Activated T-helper 1 cell treated with anti-CD3 and anti-CD28 coated beads, Interleukin-12 subunit alpha, Interleukin-12 subunit beta, Interleukin-2, Interleukin-4 antibody, amounts not matched to agents 30 ng/mL and 10 ng/mL and 1 ng/mL, durations not matched to agents 14 hours and 24 hours and 36 hours (primary cell): ENCODE measurements at places on chromosomes 16 and 17. TPM values are rescaled to one million over a fixed set of nuclear protein-coding genes. Genes with fewer than 3 reads are reported as not detected.

GRCh38 chr17:5680766-5681165 lies 96.5 kb upstream of the NLRP1 start:
- no peak for DNase-seq

DNA sequence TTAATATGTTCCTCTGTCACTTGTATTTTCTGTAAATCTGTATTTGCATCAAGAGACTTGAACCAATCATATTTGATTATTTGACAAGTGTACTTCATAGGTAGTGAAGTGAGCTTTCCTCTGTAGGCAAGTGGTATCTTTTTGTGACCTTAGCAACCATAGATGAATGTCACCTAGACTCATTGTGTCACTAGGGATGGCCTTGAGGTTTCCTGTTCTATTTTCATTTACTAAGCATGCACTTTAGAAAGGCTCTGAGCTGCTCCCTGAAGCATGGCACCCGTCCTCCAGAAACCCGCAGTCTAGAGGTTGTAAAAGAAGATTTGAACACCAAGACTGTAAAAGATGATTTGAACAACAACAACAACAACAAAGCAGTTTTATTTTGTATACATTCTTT lies 151.7 kb downstream of the PRKCB start:
- DNase-seq = no peak

Gene ABCC11
- total RNA-seq = not detected in 2 replicates

- DNase-seq = no peak
These were observed 89.8 kb upstream of the PIRT start for GRCh38 chr17:10927712-10928111.

Gene TBX6
- 1.6 and 1.8 TPM in 2 replicates for total RNA-seq

GRCh38 chr16:68695575-68695974 lies 41.5 kb upstream of the CDH1 start:
- no peak for DNase-seq

DNA sequence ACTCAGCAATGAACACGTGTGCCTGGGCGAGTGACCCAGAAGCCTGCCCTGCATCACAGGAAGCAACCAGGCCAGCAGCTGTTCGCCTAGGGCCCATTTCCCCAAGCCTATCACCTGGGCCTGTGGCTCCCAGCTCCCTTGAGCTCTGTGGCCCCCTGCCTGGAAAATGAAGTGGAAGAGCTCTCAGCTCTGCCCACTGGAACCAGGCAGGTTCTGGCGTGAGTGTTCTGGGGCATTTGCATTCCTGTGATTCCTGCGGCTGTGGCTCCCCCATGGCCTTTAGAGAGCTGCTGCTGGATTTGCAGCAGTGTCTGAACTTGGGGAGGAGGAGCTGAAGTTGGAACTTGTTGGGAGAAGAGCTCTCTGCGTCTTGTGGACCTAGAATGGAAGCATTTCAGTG lies 22.8 kb downstream of the PGS1 start:
- no peak for DNase-seq

Gene CHD3
- 125 and 133 TPM in 2 replicates for total RNA-seq

DNA sequence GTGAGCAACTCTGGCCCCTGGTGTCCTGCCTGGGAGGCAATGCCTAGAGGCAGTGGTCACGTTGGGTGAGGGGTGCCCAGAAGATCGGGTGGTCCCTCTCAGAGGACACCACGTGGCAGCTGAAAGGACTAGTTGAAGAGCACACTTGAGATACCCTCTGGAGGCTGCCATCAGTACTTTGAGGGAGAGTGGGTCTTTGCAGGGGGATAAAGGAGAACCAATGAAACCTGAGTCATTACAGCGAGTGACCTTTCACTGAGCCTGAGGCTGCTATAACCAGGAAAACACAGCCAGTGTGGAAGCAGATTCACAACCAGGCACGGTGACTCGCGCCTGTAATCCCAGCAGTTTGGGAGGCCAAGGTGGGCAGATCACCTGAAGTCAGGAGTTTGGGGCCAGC lies 18.9 kb downstream of the CA4 start:
- DNase-seq = no peak

DNA sequence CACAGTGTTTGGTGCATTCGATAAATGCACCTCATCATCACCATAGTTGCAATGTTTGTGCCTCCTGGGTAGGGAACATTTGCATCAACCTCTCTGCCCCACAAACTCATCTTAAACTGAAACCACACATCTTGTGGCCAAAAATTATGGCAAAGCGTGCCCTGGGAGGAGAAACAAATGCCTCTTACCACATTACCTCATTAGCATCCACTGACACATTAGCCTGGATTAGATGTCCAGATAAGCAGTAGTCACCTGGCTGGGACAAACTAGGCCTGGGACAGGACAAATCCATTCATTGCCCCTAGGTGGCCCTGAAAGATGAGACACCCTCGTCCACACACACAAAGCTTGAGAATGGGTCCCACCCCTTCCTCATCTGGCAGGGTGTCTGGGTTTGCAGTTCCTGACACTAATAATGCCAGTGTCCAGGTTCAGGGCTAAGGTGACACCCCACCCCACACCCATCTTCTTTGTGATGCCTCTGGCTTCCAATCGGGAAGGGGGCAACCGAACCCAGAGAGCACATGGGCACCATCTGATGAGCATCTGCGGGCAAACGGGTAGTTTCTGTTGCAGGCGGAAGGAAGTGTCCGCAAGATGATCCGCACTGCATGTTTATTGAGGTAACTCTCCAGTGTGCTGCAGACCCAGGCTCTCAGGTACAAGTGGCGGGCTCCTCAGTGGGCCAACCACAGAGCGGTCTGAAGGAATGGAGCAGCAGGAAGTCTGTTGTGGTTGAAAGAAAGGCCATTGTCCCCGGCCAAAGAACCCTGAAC lies 8.6 kb downstream of the XYLT1 start:
- DNase-seq = no peak

GRCh38 chr17:28466521-28467048 lies 6.9 kb upstream of the SLC13A2 start:
- DNase-seq = no peak

GRCh38 chr16:1481906-1482835 lies 6.6 kb downstream of the PTX4 start:
- DNase-seq = no peak

- no peak for DNase-seq
These were observed 72.5 kb downstream of the C16orf95 start for GRCh38 chr16:87244636-87245197.

DNA sequence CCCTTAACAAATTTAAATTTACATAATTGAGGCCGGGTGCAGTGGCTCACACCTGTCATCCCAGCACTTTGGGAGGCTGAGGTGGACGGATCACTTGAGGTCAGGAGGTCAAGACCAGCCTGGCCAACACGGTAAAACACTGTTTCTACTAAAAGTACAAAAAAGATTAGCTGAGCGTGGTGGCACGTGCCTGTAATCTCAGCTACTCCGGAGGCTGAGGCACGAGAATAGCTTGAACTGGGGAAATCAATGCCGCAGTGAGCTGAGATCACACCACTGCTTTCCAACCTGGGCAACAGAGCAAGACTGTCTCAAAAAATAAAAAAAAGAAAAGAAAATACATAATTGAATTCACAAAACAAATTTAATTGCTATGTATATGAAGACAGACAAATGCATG lies 56.3 kb upstream of the KIFC3 start:
- no peak for DNase-seq

Gene PLD6
- 18.5 and 20.5 TPM in 2 replicates for total RNA-seq

GRCh38 chr17:41413982-41414381 lies 10.4 kb downstream of the KRT37 start:
- no peak for DNase-seq

Gene BEAN1
- not detected in 2 replicates for total RNA-seq

Gene KIAA0513
- 12.6 and 12.9 TPM in 2 replicates for total RNA-seq

- DNase-seq = no peak
These were observed 897 bp downstream of the TP53I13 start for GRCh38 chr17:29569245-29569950.

DNA sequence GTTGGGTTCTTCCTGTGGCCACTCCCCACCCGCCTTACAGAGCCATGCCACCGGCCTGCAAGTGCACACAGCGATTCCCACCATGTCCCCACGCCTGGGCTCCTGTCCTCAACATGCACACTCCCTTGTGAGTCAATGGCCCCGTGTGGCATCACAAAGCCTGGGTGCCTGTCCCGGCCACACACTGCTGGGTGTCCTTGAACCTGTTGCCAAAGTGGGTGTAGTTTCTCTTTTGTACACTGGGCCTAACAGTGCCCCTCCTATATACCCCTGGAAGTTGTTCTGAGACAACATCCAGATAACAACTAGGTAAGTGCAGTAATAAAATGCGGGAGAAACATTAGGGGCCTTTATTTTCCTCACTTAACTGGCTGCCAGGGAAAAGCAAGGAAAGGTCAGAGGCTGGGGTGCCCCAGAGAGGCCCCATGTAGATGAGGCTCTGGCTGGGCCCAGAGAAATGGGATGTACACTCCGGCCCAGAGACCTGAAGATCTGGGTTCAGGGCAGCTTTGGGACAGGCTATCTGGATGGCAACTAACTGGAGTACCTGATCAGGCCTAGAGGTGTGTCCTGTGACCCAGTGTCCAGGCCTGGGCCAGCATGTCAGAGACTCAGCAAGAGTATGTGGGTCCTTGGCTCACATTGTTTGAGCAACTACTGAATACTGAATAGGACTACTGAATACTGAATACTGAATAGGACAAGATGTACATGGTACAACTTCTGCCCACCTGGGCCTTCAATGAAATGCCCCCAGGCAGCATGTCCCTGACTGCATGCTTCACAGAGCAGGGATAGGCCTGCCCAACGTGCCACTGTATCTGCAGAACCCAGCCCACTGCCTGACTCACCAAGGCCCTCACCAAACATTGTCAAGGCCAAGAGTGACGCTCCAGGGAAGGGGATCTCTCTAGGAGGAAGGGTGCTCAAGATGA lies 8.3 kb downstream of the ABCC3 start:
- DNase-seq = no peak

GRCh38 chr16:47848421-47849109 lies 307.2 kb downstream of the ABCC12 start:
- no peak for DNase-seq

Gene GJC1
- 4.7 and 5.7 TPM in 2 replicates for total RNA-seq

Gene HOXB4
- 3.8 and 4.2 TPM in 2 replicates for total RNA-seq

Gene SLC6A4
- total RNA-seq = not detected in 2 replicates

Gene TTC19
- 38.0 and 40.3 TPM in 2 replicates for total RNA-seq

- no peak for DNase-seq
These were observed 4.3 kb upstream of the AKAP1 start for GRCh38 chr17:57080718-57081117.

DNA sequence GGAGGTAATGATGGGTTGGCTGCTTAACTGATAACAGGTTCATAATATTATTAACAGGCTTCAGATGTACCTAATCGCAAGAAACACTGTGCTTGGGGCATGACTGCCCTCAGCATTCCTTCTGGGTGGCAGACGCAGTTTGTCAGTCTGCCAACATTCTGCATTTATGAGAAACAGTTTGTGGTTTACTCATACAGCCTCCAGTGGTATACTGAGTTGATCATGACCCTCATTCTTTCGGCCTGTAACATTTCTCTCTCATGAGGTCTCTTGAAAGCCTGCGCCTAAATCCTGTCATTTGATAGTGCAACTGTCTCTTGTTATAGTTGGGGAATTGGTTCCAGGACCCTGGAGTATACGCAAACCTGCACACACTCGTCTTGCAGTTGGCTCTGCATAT lies 4.9 kb upstream of the RUSF1 start:
- DNase-seq = no peak

Gene DCXR
- total RNA-seq = 123 and 125 TPM in 2 replicates

Gene GRAPL
- total RNA-seq = 5.9 and 8.3 TPM in 2 replicates

Gene WSCD1
- 0.07 and 0.10 TPM in 2 replicates for total RNA-seq

DNA sequence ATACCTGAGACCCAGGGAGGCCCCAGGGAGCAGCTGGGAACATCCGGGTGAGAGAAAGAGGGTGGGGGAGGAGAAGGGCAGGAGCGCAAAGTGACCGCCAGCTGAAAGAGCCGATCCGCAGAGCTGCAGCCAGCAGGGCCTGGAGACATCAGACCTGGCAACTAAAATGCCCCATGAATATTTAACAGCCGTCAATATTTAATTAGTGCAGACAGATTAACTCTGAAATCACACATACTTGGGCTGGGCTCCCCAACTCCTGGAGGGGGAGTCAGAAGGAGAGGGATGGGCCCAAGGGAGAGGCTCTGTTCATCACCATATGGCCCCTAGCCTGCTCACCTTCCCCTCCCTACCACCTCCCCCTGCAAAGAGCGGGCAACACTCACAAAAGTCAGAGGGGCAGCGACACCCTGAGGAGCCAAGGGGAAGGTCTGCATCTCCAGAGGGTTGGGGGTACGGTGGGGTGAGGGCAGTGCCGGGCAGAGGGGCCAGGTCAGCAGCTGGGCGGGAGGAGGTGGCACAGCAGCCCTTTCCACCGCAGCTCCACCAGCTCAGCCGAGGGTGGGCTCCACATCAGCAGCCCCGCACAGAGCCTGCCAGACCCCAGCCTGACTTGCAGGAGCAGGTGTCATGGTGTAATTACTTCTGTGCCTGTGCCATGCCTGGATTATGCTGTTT lies 61.9 kb upstream of the CCL1 start:
- no peak for DNase-seq

Gene MYH2
- total RNA-seq = not detected in 2 replicates

Gene GPR142
- not detected in 2 replicates for total RNA-seq

Gene METTL26
- total RNA-seq = 141 and 147 TPM in 2 replicates

DNA sequence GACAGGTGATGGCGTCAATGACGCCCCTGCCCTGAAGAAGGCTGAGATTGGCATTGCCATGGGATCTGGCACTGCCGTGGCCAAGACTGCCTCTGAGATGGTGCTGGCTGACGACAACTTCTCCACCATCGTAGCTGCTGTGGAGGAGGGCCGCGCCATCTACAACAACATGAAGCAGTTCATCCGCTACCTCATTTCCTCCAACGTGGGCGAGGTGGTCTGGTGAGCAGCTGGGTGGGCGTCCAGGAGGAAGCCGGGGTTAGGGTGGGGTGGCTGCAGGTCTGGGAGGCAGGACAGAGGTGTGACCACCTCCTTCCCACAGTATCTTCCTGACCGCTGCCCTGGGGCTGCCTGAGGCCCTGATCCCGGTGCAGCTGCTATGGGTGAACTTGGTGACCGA lies 23.2 kb downstream of the RABEP2 start:
- no peak for DNase-seq

DNA sequence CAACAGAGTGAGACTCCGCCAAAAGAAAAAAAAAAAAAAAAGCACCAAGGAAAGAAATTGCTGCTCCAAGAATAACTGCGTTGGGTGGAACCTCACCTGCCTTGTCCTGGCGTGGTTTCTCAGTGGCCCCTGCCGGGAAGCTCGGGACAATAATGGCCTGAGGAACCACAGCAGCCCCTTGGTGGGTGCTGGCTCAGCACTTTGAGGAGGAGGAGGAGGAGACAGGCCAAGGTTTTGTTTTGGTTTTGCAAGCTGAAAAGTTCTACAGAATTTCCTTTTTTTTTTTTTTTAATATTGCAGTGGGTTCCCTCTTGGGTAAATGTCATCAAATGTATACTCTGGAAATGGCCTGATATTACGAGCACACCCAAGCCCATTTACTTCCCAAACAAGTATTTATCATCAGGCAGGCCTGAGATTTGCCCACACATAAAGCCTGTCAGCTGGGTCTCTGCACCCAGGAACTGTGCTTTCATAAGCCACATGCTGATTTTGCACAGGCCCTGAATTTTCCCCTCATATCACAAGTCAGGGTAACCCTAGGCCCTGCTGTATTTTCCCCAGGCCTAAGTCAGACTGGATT lies 78.3 kb downstream of the SOCS1 start:
- DNase-seq = no peak

- no peak for DNase-seq
These were observed 28.6 kb upstream of the GPRC5B start for GRCh38 chr16:19913340-19913645.

Gene CCL7
- not detected in 2 replicates for total RNA-seq

Gene BRIP1
- total RNA-seq = 17.9 and 18.2 TPM in 2 replicates
